Hematopoietic multipotent progenitor cell treated with erythropoietin and hydrocortisone succinate and interleukin-3 and kit ligand, for 8 days (in vitro differentiated cells): ENCODE measurements at places on chromosomes 5 and 9.

DNA sequence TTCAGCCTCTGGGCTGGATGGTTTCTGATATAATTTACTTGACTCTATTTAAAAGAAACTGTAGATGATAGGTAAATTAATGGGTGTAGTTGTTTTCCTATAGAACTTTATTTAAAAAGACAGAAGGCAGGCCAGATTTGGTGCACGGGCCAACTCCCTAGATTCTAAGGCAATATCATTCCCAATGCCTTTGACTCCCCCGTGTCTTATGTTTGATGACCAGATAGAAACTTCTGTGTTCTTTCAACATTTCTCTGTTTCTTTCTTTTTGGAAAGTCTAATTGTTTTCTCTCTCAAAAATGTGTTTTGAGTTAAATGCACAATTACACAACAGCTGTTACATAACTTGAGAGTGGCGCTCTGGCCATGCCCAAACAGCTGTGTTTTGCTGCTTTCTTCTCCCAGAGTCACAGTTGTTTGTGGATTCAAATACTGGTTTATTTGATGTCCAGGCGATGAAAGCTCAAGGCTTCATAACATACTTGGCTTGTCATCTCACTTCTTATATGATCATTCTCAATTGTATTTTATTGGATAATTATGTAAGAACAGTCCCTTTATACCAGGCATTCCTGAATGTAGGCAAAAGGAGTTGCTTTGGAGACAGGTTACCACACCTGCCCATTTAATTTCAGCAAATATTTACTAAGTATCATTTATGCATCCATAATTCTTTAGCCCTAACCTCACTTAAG, 1.7 kb upstream of the ALDH1A1 start:
- no peak for DNase-seq

GRCh38 chr5:152288917-152289595, 116.0 kb downstream of the NMUR2 start:
- DNase-seq, result no peak

DNA sequence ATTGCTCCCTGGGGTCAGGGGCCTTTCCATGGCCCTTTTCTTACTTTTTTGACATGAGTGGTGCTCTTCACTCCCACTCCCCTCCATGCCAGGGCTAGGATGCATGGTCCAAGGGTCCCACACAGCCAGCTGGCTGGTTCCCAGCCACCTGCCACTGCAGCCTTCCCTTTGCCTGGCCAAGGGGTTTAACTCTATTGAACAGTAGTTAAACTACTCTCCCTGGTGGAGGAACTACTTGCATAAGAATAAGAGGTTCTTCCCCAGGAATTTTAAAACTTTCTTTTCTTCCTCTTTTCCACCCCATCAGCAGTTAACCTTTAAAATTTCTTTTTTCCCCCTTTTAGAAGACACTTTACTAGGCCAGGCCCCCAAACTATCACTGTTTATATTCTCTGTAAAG, 1532.8 kb upstream of the ACO1 start:
- DNase-seq, result no peak

DNA sequence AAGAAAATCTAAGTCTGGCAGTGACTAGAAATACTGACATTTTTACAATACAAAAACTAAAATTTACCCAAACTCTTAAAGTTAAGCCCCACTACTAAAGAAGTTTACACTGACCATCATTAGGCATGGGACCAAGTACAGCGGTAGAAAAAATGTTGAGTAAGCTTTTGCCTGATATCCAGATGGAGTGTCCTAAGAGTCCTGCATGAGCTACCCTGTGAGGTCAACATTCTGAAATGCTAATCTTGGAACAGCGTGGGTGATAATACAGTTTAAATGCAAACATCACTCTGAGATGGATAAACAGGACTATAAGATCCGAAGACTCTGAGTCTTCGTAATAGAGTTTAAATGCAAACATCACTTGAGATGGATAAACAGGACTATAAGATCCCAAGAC, 189.7 kb downstream of the DCP2 start:
- no peak for DNase-seq

DNA sequence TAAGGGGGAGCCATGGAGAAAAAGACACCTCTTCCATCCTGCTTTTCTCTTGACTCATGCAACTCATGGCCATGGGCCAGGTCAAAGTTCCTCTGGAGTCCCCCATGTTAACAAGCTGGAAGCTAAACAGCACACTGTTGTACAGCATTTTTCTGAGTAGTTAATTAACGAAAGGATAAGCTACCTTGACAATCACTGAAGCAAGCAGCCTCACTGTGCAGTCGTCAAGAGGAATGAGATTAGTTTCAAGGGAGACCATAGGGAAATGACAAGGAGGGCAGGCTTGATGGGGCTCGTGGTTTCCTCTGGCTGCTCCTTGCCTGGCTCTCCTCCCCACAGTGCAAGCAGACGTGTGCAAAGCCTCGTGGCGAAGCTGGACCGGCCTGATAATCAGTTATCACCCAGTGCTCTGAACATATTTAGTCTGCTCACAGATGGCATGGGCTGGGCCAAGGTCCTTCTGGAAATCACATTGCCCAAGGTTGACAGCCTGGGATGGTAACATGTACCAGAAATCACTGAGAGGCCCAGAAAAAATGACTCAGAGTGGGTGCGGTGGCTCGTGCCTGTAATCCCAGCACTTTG, 209.5 kb downstream of the SLIT3 start:
- DNase-seq, result peak; percentile 32

DNA sequence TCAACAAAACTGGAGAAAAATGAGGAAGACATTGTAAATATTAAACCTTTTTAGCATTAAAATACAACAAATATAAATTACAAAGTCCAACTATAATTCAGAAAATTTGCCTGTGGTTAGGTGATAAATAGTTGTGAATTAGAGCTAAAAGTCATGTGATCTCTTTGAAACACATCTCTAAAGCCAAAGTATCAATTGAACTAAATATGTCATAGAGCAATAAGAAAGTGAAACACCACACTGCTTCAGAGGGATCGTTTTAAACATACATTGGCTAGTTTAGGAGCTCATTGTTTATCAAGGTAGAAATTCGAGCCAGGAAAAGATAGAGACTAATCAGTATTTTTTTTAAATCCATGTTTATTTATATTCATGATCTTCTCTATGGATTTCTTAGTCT, 606.3 kb upstream of the ITGA1 start:
- no peak for DNase-seq

DNA sequence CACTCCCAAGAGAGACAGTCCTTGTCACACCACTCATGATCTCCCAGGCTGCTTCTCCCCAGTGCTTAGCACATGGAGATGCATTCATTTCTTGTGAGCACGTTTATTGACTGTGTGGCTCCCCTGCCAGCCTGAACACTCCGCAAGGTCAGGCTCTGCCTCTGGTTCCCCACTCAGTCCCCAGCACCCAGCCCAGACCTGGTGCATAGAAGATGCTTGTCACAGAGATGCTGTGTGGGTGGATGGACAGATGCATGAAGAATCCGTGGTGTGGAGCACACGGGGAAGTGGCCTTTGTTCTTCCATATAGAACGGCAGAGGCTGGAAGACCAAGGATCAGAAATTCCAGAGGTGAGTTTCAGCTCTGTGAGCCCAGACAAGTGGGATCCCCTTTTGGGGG, 13.8 kb upstream of the CRB2 start:
- DNase-seq, result no peak

- DNase-seq, result no peak
Measured at GRCh38 chr9:134459164-134459563, 132.9 kb downstream of the RXRA start.

- DNase-seq, result no peak
Measured at GRCh38 chr5:58060996-58061395, 398.9 kb downstream of the PLK2 start.
